ENCODE measurements at places on chromosomes 6 and 20. TPM values are rescaled to one million over a fixed set of nuclear protein-coding genes. Genes with fewer than 3 reads are reported as not detected.

DNA sequence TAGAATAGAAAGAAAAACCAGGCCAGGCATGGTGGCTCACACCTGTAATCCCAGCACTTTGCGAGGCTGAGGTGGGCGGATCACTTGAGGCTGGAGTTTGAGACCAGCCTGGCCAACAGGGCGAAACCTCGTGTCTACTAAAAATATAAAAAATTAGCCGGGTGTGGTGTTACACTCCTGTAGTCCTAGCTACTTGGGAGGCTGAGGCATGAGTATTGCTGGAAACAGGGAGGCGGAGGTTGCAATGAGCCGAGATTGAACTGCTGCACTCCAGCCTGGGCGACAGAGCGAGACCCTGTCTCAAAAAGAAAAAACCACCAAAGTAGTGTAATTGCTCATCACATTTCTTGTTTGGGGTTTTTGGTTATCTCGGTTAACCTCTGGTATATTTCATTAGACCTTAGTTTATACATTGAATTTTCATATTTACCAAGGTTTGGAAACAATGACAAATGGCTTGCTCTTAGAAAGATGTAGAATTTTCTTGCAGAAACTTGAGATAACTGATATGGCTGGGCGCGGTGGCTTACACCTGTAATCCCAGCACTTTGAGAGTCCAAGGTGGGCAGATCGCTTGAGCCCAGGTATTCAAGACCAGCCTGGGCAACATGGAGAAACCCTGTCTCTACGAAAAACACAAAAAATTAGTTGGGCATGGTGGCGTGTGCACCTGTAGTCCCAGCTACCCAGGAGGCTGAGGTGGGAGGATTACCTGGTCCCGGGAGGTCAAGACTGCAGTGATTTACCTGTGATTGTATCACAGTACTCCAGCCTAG is 14.2 kb downstream of the ITCH start:
- peaks cover 21% of the 10 kb centered on the region for H3K4me1 ChIP-seq
- no peak overlapping the region for H3K27ac ChIP-seq
- DNase-seq = no peak
- H3K4me3 ChIP-seq = no peak overlapping the region
- H3K27me3 ChIP-seq = no peaks in the 10 kb centered on the region

ZKSCAN8 gene
- total RNA-seq = 21.6 TPM

DNA sequence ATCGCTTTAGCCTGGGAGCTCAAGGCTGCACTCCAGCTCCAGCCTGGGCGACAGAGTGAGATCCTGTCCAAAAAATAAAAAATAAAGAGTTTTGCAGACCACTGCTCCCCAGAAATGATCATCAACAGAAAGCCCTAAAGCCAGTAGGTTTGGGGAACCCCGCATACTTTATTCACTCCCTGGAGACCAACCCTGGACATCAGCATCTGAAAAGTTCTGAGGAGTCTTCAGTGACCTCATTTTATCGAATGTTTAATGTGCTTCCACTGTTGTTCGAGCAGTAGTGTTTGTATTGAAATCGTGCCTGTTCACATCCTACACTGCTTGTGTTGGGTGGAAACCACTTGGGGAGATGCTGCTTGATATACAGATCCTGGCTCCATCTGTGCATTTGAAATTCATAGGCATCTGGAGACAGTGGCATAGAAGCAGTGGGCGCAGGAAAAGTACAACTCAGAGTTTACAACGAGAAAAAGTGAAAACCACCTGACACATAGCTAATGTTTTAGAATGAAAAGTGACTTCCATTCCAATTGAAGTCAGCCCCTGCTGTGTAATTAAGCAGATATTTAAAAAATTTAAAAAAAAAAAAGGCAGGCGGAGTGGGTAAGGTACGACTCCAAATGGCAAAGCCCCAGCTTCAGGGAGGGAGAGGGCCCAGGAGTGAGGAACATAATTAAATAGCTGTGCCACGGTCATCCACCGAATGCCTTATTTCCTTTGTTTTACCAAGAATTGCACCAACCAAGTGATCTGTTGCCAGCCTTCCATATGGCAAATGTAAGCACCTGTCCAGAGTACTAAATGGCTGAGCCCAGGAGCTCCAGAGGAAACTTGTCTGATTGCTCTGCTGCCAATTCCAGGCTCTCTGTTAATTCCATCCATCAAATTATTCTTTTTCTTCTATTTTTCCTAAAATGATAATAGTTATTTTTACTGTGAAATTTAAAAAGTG is 100.4 kb upstream of the NAA20 start:
- H3K4me1 ChIP-seq = no peaks in the 10 kb centered on the region
- H3K27ac ChIP-seq = no peak overlapping the region
- H3K36me3 ChIP-seq = no peaks in the 10 kb centered on the region
- no peaks in the 10 kb centered on the region for H3K27me3 ChIP-seq
- no peak overlapping the region for H3K4me3 ChIP-seq

DNA sequence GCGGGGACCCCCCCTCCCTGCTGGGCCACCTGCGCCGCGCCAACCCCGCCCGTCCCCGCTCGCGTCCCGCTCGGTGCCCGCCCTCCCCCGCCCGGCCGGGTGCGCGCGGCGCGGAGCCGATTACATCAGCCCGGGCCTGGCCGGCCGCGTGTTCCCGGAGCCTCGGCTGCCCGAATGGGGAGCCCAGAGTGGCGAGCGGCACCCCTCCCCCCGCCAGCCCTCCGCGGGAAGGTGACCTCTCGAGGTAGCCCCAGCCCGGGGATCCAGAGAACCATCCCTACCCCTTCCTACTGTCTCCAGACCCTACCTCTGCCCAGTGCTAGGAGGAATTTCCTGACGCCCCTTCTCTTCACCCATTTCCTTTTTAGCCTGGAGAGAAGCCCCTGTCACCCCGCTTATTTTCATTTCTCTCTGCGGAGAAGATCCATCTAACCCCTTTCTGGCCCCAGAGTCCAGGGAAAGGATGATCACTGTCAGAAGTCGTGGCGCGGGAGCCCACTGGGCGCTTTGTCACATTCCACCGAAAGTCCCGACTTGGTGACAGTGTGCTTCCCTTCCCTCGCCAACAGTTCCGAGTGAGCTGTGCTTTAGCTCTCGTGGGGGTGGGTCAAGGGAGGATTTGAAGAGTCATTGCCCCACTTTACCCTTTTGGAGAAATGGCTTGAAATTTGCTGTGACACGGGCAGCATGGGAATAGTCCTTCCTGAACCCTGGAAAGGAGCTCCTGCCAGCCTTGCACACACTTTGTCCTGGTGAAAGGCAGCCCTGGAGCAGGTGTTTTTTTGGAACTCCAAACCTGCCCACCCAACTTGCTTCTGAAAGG is 2.1 kb downstream of the VEGFA start:
- H3K4me3 ChIP-seq = peak overlapping the region; percentile 90
- peaks cover 55% of the 10 kb centered on the region for H3K4me1 ChIP-seq
- DNase-seq = peak; percentile 75
- peaks cover 12% of the 10 kb centered on the region for H3K36me3 ChIP-seq
- peaks cover 2% of the 10 kb centered on the region for H3K27me3 ChIP-seq
- peak overlapping the region; percentile 63 for H3K27ac ChIP-seq

DNA sequence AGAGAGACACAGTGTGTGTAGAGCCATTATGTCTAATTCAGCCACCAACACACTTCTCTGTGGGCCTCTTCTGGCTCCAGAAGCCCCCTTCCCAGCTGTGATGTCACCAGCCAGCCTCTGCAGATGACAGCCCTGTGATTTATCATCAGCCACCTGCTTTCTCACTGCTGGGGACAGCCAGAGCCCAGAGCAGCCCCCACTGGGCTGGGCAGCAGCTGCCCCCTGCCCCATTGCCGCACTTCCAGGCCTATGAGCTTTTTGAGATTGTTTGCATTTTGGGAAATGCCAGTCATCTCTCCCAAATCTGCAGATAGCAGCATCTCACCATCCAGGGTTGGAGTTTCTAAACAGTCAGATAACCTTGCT is 21.9 kb upstream of the STX16 start:
- H3K36me3 ChIP-seq = no peaks in the 10 kb centered on the region
- H3K4me3 ChIP-seq = no peak overlapping the region
- H3K27ac ChIP-seq = no peak overlapping the region
- H3K27me3 ChIP-seq = no peaks in the 10 kb centered on the region

GRCh38 chr20:51487565-51488268 is 54.8 kb downstream of the NFATC2 start:
- DNase-seq = no peak
- H3K4me1 ChIP-seq = peaks cover 73% of the 10 kb centered on the region
- H3K27ac ChIP-seq = no peak overlapping the region
- no peaks in the 10 kb centered on the region for H3K27me3 ChIP-seq
- H3K4me3 ChIP-seq = no peak overlapping the region

DNA sequence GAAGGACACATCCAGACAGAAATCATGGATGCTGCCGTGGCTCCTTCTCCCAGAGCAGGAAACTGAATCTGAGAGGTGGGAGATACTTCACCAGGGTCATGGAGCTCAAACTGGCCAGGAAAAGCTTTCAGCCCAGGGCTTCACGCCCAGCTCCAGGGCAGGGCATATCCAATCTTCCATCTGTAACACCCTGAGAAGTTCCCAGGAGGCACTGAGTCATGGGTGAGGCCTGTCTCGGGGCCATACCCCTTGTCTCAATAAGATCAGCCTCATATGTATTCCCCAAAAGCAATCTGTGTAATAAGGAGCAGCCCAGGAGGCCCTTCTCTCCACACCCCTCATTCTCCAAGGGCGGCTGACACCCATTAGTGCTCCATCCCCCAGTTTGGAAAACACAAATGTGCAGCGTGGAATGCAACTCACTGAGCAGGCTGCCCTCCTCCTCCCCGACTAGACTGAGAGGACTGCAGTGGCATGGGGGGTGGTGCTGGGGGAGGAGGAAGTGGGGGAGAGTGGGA is 439.3 kb upstream of the SULF2 start:
- H3K4me1 ChIP-seq = no peaks in the 10 kb centered on the region
- no peak overlapping the region for H3K27ac ChIP-seq
- DNase-seq = no peak
- H3K27me3 ChIP-seq = no peaks in the 10 kb centered on the region
- no peaks in the 10 kb centered on the region for H3K36me3 ChIP-seq

IFNGR1 gene
- 28.9 TPM for total RNA-seq

MYB gene
- total RNA-seq = 30.3 TPM

DNA sequence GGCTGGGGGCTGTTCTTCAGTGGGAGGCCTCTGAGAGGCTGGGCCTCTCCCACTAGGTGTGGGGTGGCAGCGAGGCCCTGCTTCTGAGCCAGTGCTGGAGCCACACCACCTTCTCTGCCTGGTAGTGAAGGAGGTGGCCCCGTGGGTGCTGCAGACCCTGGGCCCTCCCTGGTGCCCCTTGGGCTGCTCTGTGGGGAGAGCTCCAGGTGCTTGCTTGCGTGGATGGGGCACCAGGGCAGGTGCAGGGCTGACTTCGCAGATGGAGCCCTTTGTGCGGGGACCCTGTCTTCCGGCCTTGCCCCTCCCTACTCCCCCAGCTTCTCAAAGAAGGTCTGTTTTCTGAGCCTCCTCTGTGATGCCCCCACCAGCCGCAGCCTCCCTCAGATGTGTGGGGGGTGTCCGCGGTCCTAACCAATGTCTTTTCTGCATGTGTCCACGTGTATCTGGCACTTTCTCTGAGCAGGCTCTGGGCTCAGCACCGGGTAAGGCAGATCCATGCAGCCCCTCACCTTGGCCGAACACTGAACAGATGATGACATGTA is 17.2 kb upstream of the MYT1 start:
- no peak overlapping the region for H3K27ac ChIP-seq
- H3K4me3 ChIP-seq = no peak overlapping the region
- DNase-seq = no peak

GRCh38 chr6:2999618-3000557 is at the start of gene NQO2:
NQO2 (plus strand) TSS chr6:2999894; CDS start chr6:3006553, 6,659 bp downstream.
- H3K27me3 ChIP-seq = peaks cover 2% of the 10 kb centered on the region
- H3K4me1 ChIP-seq = peaks cover 35% of the 10 kb centered on the region
- H3K36me3 ChIP-seq = peaks cover 14% of the 10 kb centered on the region
- H3K27ac ChIP-seq = peak within 1 kb of the TSS; percentile 83
- DNase-seq = peak; percentile 94

DNA sequence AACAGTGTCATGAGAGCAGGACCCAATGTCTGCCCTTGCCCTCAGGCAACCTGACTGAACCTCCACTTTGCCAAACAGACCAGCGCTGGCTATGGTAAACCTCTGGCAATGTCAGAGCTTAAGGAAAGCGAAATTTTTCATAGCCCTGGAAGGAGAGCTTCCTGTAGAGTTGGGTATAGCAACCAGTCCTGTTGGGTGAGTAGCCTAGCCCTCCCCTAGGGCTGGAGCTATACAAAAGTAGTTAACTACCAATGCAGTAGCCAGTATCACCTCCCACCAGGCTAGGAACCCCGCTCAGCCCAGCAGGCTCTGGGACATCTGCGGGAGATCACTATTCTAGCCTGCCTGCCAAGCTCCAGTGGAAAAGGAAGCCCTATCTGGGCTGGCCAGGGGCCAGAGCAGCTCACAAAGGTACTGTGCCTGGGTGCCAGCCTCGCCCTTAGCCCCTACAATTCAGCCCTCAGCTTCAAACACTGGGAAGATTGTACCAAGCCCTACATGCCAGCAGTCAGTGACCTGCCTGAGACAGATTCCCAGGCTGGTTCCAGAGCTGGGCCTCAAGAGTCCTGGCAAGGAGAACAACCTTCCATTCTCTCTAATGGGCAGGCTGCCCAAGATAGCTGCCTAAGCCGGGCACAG is 7.9 kb downstream of the WFDC3 start:
- H3K4me3 ChIP-seq = no peak overlapping the region
- no peak for DNase-seq
- no peaks in the 10 kb centered on the region for H3K36me3 ChIP-seq
- H3K4me1 ChIP-seq = peaks cover 31% of the 10 kb centered on the region
- no peak overlapping the region for H3K27ac ChIP-seq
- H3K27me3 ChIP-seq = no peaks in the 10 kb centered on the region

- no peak overlapping the region for H3K27ac ChIP-seq
- no peak for DNase-seq
- no peaks in the 10 kb centered on the region for H3K36me3 ChIP-seq
- no peaks in the 10 kb centered on the region for H3K4me1 ChIP-seq
Observed at GRCh38 chr20:52923123-52923937, 48.8 kb upstream of the TSHZ2 start.

DNA sequence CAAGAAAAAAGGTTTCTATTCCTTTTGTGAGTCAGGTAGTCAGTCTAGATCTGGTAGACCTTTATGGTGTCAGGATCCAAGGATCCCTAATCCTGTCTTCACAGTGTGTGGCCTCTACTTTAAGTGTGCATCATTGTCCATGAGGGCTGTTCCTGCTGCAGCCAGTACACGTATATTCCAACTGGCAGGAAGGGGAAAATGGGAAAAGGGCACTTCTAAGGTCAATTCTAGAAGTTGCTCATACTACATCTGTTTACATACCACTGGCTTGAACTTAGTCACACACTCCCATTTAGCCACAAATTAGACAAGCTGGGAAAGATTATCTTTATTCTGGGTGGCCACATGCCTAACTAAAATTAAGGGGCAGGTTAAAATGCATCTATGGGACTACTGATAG is 9.7 kb upstream of the MMS22L start:
- H3K27me3 ChIP-seq = peaks cover 23% of the 10 kb centered on the region
- no peak for DNase-seq
- no peaks in the 10 kb centered on the region for H3K4me1 ChIP-seq

DNA sequence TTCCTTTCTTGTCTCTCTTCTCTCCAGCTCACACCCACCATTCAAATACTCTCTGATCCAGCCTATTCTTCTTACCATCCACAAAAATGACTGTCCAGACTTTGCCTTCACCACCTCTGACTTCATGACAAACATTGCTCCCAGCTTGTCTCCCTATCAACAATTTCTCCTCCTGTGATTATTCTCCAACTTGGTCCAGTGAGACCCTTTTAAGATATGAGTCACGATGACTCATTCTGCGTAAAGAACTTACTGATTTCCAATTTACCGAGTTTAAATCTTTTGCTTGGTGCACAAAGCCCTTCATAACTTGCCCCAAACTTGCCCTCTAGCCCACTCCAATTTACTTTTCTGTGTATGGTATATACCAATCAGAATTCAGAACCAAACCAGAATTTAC is 833.2 kb downstream of the MAFB start:
- H3K4me1 ChIP-seq = no peaks in the 10 kb centered on the region
- H3K4me3 ChIP-seq = no peak overlapping the region
- no peak overlapping the region for H3K27ac ChIP-seq
- no peaks in the 10 kb centered on the region for H3K27me3 ChIP-seq

Measured in activated CD4-positive, alpha-beta memory T cell treated with anti-CD3 and anti-CD28 coated beads, Interleukin-2, amount 10 ng/mL, durations not matched to agents 7 days and 5 days (primary cell).